ENCODE measurements at places on chromosomes 13 and 19.

DNA sequence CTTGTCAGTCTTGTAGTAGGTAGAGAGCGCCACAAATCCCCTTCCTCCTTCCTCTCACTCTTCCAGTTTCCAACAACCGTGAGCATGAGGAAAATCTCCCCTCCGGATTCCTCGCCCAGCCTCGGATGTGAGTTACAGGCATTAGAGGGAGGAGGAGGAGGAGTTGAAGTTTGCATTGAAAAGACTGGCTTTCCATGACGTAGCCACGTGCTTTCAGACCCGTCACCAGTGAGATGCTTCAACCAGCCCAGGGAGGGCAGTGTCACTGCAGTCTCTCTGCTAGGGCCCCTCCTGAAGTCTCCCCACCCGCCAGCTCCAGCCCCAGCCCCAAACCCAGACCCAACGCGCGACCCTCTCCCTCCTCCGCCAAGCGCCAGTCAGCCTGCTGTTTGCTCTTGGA lies 442 bp upstream of the FGF14 start:
- DNase-seq, result peak; percentile 6

- DNase-seq, result peak; percentile 89
Observed at GRCh38 chr19:43532962-43533545, at the start of gene ZNF575. ZNF575 (plus strand) TSS chr19:43533188; CDS start chr19:43534423, 1,235 bp downstream.

DNA sequence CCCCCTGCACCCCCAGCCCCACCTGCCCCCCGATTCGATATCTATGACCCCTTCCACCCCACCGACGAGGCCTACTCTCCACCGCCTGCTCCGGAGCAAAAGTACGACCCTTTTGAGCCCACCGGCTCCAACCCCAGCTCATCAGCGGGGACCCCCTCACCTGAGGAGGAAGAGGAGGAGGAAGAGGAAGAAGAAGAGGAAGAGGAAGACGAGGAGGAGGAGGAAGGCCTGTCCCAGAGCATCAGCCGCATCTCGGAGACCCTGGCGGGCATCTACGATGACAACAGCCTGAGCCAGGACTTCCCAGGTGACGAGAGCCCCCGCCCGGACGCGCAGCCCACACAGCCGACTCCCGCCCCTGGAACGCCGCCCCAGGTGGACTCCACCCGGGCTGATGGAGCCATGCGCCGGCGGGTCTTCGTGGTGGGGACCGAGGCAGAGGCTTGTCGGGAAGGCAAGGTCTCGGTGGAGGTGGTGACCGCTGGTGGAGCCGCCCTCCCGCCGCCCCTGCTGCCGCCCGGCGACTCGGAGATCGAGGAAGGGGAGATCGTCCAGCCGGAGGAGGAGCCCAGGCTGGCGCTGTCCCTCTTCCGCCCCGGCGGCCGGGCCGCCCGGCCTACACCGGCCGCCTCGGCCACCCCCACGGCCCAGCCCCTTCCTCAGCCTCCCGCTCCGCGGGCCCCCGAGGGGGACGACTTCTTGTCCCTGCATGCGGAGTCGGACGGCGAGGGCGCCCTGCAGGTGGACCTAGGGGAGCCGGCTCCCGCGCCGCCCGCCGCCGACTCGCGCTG lies 9.2 kb downstream of the SCAF1 start:
- DNase-seq, result no peak

- DNase-seq, result no peak
Observed at GRCh38 chr13:34776390-34776981, 165.6 kb upstream of the NBEA start.

GRCh38 chr13:76029088-76029487 lies 393.0 kb downstream of the LMO7 start:
- DNase-seq, result no peak

GRCh38 chr13:66842766-66843165 lies 387.4 kb downstream of the PCDH9 start:
- no peak for DNase-seq

DNA sequence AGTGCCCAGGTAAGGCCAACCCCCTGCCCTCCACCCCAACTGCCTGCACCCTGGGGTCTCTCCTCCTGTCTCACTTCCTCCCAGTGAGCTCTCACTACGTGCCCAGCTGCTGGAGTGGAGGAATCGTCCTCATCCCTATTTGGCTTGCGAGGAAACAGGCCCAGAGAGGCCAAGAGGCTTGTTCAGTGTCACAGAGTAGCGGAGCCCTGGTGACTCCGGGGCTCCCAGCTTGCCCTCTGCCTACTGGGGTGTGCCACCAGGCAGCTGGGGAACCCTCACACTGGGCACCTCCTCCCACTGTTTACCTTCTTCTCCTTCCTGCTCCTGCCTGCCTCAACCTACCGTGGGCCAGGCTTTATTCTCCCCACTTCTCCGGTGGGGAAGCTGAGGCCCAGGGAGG lies 5.6 kb downstream of the TMED1 start:
- DNase-seq, result no peak

All from M059J (cell line).